Activated T-cell treated with anti-CD3 and anti-CD28 coated beads for 4 hours (primary cell): ENCODE measurements at places on chromosomes 7 and 10.

DNA sequence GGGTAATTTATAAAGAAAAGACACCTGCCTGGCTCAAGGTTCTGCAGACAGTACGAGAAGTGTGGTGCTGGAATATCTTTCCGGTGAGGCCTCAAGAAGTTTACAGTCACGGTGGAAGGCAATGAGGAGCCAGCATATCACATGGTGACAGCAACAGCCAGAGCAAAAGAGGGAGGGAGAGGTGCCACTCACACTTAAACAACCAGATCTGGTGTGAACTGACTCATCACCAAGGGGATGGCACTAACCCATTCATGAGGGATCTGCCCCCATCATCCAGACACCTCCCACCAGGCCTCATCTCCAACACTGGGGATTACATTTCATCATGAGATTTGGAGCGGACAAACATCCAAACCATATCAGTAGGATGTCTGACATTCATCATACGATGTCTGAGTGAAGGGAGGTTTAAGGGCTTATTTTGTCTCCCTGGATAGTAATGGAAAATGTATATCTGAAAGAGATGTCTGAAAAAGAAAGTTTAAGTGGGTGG, 23.5 kb upstream of the KBTBD2 start:
- DNase-seq = no peak

DNA sequence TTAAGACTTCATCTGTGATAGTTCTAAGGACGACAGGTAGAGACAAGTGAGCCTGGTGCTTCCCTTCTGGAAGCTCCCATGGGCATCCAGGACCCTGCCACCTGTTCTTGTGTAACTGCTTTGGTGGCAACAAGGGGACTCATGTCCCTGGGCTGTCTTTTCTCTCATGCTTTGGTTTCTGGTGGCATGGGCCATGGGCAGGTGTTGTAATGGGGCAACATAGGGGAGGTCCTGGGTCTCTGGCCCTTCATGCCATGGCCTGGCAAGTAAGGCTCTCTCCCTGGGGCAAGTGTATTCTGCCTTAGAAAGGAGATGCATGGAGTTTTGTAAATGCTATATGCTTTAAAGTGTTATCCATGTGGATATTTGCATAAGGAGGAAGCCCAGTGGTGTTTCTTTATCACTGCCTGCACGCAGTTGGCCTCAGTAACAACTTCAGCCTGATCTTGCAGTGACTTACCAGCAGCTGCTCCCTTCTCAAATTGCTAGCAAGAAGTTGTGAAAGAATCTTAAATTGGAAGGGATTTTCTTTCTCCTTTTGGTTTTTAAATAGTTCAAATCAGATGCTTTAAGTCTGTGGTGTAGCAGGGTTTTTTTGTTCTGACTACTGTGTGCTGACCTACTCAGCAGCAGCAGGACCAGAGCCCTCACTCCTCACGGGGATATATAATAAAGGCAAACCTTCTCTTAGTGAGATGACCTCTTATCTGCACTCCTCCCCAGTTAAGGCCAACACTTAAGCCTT, 39.9 kb downstream of the OGDH start:
- DNase-seq = no peak

DNA sequence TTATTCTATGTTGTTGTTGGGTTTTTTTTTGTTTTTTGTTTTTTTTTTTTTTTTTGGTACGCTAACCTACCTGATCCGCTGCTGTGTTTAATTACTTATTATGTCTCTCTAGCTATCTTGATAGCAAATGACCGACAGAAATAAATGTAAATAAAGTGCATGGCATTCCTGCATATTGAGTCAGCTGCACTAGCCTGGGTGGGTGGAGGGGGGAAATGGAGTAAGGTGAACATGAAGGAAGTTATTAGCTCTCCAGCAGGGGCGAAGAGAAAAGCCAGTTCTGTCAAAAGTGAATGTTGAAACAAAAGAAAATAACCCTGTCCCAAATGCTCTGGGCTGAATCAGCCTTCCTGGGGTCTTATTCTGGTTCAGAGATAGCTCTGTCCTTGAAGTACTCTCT, 210.7 kb upstream of the MDFIC start:
- no peak for DNase-seq

- no peak for DNase-seq
Observed at GRCh38 chr10:22962817-22963216, 35.0 kb downstream of the ARMC3 start.
